T-helper 17 cell (primary cell): ENCODE measurements at places on chromosomes 5 and 9.

- DNase-seq: no peak
Observed at GRCh38 chr5:149528281-149529060, 22.8 kb downstream of the CSNK1A1 start.

GRCh38 chr5:133372293-133372937, 239.9 kb downstream of the FSTL4 start:
- DNase-seq: no peak

DNA sequence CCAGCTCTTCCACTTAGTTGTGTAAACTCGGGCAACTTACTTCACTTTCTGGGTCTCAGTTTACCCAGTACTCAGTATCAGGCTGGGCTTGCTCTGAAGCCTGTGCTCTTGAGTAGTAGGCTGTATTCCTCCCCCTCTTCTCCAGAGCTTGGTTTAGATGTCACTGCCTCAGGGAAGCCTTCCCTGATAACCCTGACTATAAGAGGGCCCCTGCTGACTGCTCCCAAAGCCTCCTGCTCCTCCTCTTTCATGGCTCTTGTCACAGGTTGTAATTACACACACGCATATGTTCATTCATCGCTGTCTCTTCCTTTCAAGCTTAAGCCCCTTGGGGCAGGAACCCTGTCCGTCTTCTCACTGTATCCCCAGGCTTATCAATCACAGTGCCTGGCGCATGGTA, 140.2 kb downstream of the RGS3 start:
- DNase-seq: no peak

DNA sequence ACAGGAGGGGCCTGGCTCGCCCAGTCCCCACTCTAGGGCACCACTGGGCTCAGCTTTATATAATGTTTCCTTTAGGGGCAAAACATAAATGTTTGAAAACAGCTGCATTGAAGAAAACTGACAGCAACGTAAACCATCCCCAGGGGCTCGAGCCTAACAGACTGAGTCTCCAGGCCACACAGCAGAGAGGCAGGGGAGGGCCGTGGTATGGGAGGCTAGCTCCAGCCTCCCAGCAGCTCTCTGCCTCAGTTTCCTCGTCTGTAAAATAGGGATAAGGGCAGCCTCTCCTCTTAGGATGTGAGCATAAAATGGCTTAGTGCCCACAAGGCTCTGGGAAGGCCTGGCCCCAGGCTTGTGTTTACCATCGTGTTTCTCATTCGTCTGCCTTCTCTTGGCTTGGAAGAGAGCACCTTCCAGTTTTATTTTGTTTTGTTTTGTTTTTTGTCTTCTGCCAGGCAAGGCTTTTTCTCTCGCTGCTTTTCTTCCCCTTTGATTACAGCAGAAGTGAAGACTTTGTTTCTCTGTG, 2.7 kb downstream of the ANKRD33B start:
- no peak for DNase-seq

GRCh38 chr5:89946508-89946907, 463.0 kb downstream of the CETN3 start:
- DNase-seq: no peak

- DNase-seq: no peak
Observed at GRCh38 chr5:149228618-149229297, 42.9 kb upstream of the AFAP1L1 start.

GRCh38 chr5:7925961-7926695, 57.2 kb downstream of the MTRR start:
- DNase-seq: no peak

DNA sequence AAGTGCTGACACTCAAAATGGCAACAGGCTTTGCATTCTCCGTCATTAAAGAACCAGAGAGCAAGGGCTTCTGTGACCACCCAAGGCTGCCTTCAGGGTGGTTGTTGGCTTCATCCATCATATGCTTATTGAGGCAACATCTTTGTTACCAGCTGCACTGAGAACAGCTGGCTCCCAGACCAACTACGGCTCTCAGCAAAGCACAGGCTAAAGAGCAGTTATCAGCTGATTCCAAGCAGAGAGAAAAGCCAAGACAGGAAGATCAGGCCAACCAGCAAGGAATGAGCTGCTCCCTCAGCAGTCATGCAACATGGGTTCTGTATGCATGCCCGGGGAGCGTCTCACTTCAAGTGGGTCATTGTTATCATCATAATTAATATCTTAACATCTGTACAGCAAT, 358.9 kb downstream of the ACTL7B start:
- no peak for DNase-seq
